ENCODE measurements at places on chromosomes 11 and 22.

- no peak for DNase-seq
Measured at GRCh38 chr11:49442669-49443068, 234.3 kb upstream of the FOLH1 start.

GRCh38 chr11:118434123-118434552, 2.2 kb upstream of the KMT2A start:
- DNase-seq = no peak

DNA sequence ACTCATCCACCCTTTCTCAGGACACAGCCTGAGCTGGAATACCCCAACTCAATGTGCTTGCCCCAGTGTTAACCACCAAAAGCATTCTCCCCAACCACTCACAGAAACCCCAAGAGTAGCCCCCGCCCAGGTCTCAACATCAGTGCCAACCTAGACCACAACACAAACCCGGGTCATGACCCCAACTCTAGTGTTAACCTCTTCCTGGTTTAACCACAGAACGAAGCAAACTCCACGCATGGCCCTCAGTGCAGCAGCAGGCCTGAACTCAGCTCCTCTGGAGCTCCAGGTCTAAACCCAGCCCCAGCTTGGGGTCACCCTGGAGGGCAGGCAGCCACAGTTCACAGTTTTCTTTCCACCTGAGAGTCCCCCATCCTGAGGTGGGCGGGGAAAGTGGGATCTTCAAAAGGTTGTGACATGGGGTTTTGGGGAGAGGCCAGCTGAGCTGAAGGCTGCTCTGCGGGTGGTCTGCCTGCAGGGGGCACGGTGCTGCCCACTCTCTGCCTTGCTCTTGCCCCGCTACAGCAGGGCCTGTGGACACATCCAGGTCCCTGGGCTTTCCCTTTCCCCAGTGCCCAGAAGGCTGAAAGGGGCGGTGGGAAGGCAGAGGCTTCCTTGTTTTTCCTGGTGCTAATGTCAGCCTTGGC, 37.9 kb downstream of the NECTIN1 start:
- DNase-seq = peak; percentile 65

GRCh38 chr22:49155039-49155769, 672.5 kb downstream of the BRD1 start:
- DNase-seq = no peak

DNA sequence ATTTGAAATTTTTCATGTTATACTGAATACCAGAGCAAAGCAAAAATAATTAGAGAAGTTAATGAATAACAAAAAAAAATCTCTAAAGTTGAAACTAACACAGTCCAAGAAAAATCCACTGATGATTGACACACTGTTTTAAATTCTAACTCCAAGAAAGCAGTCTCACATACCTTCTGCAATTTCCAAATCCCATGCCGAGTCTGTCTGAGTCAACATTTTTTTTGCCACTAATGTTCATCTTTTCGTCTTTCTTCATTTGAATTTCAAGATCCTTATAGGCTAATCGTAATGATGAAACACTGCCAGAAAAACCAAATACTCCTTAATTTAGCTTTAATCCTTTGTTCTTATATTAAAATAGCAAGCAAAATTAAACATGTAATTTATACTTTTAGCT, 39.5 kb downstream of the ARFGAP3 start:
- no peak for DNase-seq

- DNase-seq = no peak
Measured at GRCh38 chr11:89536926-89537325, 45.8 kb upstream of the NOX4 start.

DNA sequence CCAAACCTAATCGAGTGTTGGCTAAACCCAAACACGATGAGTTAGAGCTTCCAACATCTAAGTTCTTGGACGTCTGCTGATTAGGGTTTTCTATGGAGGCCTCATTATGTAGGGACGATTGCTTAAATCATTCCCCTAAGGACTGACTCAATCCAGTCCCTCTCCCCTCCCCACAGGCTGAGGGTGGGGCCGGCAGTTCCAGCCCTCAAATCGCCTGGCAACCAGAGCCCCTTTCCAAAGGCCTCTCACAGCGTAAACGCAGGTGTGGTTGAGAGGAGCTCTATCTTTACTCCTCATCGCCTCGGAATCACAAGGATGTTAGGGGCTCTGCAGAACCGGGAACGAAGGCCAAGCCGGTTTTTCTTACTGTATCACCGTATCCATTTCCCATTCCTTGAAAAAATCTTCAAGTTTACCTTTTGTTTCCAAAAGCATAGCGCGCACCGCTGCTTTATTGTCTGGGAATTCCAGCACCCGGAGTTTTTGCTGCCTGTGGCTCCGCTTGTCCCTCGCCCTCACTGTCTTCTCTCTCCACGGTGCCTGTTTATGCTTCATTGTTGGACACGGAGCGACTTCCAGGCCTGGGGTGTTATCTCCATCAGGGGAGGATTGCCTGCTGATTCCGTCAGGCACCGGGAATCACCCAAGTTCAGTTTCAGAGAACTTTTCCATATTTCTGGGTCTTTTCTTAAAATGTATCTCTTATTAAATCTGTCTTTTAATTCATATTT, 13.8 kb upstream of the IFITM3 start:
- no peak for DNase-seq

DNA sequence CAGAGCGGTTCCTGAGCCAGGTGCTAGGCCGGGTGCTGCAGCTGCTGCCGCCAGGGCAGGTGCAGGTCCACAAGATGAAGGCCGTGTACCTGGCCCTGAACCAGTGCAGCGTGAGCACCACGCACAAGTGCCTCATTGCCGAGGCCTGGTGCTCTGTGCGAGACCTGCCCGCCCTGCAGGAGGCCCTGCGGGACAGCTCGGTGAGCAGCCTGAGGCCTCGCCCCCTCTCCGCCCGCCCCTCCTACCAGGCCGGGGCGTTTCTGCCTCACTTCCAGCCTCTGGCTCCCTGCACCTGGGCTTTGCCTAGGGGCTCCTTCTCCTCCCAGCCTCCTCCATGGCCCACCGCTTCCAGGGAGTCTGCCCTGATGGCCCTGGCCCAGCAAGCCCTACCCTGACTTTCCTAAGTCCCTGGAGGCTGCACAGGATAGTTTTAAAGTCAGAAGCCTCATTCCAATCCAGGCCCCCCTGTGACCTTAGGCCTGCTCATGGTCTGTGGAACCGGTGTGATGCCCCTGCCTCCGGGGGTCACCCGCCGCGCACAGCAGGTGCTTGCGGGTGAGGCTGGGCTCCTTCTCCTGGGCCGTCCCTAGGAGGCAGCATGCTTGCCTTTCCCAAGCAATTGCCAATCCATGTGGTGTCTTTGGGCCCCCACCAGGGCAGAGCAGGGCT, 5.5 kb downstream of the TCIRG1 start:
- DNase-seq = no peak

GRCh38 chr11:33413301-33413700, 156.1 kb downstream of the HIPK3 start:
- no peak for DNase-seq

DNA sequence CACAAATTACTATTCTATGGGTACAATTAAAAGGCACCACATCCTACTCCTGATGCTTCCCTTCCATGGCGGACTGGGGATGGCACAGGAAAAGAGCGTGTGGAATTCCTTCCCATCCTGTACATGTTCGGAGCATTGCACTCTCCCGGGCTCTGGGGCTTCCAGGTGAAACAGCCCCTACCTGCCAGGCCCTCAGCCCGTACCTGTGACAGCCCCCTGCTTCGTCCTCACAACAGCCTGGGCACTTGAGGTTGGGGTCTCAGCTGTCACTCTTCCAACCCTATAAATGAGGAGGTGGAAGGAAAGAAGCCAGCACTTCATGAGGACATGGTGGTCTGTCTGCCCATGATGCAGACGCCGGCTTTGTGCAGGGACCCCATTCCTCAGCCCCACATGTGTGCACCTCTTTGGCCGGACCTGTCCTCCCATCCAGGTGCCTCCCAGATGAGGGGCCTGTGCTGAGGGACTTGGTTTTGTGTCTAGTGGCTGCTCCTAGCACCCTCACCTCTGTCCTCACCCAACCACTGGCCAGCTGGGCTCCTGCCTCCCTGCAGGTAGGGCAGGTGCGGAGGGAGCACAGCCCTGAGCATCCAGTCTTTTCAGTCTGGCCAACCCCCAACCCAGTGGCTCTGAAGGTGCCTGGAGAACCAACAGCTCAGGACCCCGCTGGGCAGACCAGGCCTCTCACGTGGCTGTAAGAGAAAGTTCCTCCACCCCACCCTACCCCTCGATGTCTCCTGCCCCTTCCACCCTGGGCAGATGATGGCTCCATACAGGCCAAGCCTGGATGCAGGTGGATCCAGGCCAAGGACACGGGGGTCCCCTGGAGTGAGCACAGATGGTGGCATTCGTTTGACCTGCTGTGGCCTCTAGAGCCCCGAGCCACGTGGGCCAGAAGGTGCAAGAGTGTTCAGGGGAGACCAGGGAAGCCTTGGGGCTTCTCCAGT, 23.4 kb upstream of the WNT7B start:
- no peak for DNase-seq

GRCh38 chr22:26534171-26534855, 22.0 kb upstream of the TFIP11 start:
- no peak for DNase-seq

GRCh38 chr11:11263238-11264005, 89.6 kb downstream of the CSNK2A3 start:
- no peak for DNase-seq

DNA sequence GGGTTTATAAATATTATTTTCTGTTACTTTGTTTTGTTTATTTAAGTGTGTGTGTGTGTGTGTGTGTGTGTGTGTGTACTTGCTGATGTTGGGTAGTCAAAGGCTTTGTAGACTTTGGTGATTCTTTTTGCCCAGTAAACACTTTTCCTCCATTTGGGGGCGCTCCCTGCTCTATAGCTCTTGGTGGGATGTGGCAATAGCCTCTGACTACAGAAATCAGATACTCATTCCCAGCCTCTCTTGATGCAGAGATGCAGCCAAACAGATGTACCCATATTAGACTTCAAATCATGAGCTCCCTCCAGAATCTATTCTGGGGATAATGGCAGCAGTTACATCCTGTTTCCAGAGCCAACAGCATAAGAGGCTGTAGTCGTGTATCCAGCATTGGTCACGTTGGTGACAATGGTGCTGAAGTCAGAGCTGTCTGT, 33.4 kb upstream of the APOL5 start:
- no peak for DNase-seq

- no peak for DNase-seq
Measured at GRCh38 chr11:3353066-3353465, 25.9 kb downstream of the ZNF195 start.

- no peak for DNase-seq
Measured at GRCh38 chr11:129215506-129216245, 23.6 kb upstream of the ARHGAP32 start.

DNA sequence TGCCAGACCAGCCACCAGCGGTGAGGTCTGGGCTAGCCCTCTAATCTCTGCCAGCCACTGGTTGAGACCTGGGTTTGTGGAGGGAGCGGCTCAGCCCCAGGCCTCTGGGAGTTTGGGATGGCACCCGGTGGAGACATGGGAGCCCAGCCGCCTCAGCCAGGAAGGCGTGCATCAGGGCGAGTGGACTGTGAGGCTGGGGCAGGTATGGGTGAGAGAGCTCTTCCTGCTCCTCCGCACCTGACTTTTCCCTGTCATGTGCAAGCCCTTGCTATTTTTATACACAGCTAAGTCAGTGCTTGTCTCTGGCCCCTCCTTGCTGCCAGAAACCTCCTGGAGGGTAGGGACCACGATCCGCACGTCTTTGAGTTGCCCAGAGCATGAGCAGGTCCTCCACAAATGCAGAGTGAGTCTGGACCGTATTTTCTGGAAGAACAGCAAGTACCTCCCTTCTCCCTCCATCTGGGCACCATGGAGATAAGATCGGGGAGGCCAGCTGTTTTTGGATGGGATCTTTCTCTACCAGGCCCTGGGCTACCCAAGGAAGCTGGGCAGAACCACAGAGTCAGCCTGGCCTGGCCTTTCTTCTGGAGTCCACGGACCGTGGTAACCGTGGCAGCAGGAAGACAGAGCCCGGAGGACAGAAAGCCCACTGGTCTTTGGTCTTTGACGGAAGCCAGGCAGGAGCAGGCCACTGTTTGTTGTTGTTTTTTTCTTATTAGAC, 53.3 kb downstream of the IGLL1 start:
- DNase-seq = no peak

DNA sequence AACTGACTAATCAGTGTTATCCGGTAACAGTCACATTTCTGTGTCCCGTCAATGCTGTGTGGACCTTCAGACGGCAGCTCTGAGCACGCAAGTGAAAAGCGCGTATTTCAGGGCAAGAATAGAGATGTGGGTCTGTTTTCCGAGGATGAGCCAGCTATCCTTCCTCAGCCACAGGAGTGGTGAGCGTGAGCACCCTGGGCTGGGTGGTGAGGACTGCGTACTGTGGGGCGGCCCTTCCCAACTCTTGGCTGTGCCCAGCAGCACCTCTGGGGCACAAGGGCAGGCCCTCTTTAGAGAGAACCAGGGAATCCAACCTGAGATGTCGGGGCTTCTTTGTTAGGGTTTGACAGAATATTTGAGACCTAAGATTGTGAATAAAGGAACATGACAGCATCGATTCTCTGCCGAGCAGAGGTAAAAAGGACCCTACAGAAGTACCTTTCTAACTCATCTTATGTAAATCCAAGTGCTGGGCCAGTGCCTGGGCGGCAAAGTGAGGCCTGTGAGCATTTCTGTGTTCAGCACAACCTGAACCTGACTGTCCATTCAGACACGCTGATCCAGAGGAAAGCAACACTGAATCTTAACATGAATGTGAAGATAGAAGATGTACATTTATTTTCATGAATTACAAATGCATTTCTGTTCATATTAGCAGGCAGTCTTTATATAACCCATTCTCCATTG, 26.5 kb upstream of the YPEL1 start:
- DNase-seq = no peak

DNA sequence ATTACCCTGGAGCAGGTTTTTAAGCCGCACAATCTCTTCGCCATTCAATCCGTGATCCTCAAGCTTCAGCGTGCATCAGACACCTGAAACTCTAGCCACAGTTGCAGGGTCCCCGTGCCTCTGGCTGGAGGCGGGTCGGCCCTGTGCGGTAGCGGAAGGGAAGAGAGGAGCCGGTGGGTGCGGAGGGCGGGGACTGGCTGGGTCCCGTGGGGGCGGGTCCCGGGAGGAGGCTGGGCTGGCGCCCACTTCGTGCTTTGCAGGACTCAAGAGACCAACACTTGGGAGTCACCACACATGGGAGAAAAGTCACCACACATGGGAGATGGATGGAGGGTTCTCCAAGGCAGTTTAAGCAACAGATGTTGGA, 772 bp downstream of the C22orf15 start:
- DNase-seq = peak; percentile 57

GRCh38 chr22:36577019-36577418, 48.1 kb upstream of the EIF3D start:
- DNase-seq = no peak

DNA sequence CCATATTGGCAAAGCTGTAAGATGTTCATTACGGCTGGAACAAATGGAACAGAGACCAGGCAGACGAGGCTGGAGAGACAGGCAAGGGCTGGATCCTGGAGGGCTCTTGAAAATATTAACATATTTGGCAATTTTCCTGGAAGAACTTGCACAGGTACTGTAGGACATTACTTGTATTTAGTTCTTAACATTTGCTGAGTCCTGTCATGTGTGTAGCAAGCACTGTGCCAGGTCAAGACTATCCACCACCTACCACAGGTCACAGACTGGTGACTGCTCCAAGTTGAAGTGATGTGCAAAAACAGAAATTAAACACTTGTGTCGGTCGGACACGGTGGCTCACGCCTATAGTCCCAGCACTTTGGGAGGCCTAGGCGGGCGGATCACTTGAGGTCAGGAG, 58.7 kb upstream of the TNRC6B start:
- DNase-seq = no peak

GRCh38 chr11:124791626-124792341, 8.4 kb downstream of the MSANTD2 start:
- no peak for DNase-seq

GRCh38 chr11:62579252-62579651, 5.6 kb upstream of the EEF1G start:
- no peak for DNase-seq

- no peak for DNase-seq
Measured at GRCh38 chr11:118169300-118170140, 6.9 kb downstream of the SCN2B start.

GRCh38 chr11:73622926-73623593, 23.3 kb upstream of the PLEKHB1 start:
- DNase-seq = no peak

All from hematopoietic multipotent progenitor cell treated with erythropoietin and hydrocortisone succinate and interleukin-3 and kit ligand, for 6 days (in vitro differentiated cells).